WERI-Rb-1 (cell line): ENCODE measurements at places on chromosomes 6 and 20.

- no peak for DNase-seq
Observed at GRCh38 chr6:78701407-78701806, 165.9 kb upstream of the IRAK1BP1 start.

GRCh38 chr6:156826290-156826955 lies 49.2 kb downstream of the ARID1B start:
- no peak for DNase-seq

GRCh38 chr20:13554706-13555105 lies 84.0 kb downstream of the TASP1 start:
- no peak for DNase-seq

DNA sequence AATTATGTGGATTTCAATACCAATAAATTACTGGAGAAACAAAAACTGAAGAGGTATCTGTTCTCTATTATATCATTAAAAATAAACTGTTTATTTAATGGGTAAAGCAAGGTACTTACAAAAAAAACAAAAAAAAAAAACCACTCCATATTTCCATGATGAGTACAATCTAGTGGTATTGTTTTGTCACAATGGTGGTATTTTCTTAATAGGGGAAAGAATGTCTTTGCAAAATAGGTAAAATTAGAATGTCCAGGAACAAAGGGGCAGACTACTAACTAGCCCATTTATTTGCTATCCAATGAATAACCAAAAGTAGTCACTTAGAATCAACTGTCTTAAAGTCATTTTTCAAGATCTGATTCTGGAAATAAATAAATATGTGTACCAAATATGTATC lies 92.0 kb downstream of the ARHGAP18 start:
- no peak for DNase-seq

DNA sequence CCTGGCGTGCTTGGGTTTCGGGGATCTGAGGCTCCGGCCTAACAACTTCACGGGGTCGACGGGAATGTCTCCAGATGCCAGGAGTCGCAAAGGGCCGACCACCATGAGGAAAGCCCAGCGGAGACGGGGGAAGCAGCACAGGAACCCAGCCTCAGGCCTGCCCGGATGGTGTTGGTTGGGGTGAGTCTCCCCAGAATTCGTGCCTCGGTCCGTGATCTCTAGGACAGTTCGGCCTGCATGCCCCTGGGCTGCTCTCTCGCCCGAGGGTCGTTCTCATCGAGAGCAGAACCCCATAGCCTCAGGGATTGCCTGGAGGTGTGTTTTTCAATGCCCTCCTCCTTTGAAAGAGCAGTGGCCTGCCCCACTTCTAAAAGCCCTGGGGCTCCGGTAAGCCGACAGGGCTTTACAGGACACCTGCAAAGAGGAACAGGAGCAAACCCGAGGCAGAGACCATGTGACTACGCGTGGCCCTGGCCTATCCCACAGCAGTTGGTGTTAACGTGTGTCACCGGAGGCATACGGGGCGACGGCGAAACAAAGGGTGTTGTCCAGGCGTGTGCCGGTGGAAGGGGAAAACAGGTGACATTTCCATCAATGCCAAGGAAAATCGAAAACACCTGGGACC lies 973.1 kb upstream of the DEFB115 start:
- DNase-seq = no peak

GRCh38 chr6:14074476-14075094 lies 43.0 kb upstream of the CD83 start:
- DNase-seq = no peak

DNA sequence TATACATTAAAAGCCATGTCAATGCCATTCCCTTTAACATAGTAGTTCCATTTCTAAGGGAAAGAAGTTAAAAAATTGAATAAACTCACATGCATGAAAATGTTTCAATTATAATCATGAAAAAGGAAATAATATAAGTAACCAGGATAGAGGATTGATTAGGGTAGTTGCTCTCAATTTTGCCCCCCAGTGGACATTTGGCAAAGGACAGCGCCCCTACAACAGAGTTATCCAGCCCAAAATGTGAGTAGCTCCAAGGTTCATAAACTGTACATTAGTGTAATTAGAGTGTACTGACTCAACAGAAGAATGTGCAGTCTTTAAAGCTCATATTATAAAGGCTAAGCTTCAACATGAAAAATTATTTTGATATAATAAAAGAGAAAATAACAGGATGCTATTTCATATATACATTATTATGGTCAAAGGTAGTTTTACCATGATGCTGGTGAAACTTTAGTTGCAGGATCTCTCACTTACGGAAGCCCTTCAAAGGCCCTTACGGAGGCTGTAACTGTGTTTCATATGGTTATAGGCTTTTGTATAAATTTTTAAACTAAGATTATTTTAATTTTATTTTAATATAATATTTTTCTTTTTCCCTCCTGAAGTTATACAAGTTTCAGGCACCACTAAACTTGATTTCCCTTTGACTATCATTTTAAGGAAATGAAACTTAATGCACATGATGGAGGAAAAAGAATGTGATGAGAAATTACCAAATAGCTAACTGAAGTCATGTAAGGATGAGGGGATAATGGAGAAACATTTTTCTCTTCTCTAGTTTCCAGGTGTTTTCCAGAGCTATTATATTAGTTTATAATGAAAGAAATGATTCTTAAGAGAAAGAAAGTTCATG lies 403.6 kb downstream of the PLCB1 start:
- DNase-seq = peak; percentile 27

GRCh38 chr20:21981597-21982344 lies 276.3 kb downstream of the PAX1 start:
- no peak for DNase-seq

DNA sequence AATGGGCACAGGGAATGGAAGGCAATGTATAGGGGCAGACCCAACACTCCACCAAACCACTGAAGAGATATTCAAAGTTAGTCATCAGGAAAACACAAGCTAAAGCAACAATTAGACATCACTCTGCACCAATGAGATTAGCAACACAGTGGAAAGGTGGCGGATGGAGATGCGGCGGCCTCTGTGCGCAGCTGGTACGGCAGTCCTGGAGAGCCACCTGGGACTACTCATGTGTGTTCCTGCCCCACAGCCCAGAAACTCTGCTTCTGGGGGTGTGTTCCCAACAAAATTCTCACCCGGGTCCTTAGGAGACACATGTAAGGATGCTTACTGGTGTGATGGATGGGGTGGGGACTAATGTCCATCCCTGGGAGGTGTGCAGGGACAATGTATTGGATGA lies 82.4 kb downstream of the DHX35 start:
- DNase-seq = no peak

DNA sequence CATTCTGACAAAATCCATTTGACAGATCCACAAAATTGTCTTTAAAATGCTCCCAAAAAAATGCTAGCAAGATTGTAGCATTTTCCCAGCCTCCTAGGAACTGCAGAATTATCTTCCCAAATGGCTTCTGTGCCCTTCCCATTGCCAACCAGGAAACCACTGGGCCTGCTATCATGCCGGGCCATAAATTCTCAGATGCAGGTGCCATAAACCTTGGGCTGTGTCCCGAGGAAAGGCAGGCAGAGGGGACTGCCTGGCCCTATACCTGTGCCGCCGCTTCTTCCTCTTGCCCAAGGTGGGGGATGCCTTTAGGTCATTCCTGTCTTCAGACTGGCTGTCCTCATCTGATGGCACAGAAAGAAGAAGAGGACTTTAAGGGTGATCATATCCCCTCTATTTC lies 2.8 kb downstream of the VSX1 start:
- DNase-seq = no peak

DNA sequence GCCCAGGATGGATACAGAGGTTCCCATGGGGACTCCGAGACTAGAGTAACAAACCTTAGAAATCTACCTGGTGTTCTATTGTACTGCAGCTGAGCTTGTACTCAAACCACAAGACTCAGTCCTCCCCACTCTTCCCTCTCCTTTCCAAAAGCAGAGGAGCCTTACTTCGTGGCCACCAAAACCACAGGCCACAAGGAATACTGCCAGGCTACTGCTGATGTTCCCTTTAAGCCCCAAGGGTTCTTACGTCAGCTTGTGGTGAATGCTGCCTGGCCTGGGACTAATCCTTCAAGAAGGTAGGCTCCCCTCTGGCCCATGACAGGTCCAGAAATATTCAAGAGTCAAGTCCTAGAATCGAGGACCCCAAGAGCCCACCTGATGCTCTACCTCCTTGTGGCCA lies 10.5 kb upstream of the DEFB128 start:
- DNase-seq = no peak

- no peak for DNase-seq
Observed at GRCh38 chr6:168575346-168576098, 134.5 kb downstream of the SMOC2 start.

DNA sequence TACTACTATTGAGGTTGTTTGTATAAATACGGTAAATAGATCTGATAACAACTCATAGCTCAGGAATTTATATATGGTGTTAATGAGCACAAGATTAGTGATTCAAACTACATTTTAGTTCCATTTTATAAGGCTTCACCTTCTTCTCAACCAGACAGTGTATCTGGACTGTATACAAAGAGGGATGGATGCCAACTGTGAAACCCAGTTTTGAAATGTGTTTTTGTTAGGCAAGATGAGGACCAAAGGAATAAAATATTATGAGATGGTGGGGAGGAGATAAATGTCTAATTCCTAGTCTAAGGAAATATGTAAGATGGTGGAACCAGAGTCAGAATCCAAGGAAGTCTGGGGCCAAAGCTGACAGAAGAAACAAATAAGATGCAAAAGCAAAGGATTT lies 329.0 kb downstream of the GRIK2 start:
- no peak for DNase-seq

DNA sequence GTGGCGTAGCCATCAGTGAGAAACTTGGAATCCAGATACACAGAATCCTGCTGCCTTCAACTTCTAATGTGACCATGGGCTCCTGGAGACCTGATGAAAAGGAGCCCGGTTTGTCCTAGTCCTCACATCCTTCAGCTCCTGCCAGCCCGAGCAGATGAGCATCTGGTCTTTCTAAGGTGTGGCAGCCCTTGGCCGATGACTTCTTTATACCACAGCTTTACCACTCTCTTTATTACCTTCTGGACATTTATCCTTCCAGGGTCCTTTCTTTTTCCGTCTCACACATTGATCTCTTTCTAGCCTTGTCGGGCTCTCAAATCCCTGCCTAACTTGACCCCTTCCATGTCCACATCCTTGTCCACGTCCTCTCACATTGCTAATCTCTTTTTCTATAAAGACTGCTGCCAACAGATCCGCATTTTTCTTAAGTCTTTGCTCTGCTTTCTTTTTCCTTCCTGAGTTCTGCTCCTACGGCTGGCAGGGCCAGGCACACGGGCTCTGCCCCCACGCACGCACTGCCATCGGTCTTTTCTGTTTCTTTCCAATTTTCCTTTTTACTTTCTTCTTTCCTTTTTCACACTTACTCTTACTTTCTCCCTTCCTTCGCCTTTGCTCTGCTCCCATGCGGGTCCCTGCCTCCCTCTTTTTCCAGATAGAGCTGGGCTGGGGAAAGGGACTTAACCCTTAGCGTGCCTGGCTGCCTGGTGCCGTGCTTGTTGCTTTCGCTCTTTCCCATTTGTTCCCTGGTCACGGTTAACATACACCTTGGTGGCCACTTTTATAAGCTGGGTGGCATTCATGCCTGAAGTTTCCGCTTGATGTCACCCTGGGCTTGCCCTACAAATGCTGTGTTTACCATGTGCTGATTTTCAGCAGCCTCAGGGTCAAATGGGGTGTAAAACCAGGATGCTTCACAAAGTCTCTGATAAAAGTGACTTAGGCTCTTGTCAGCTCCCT lies 9.4 kb upstream of the GMPR start:
- DNase-seq = peak; percentile 63

- no peak for DNase-seq
Observed at GRCh38 chr20:57801581-57801980, 91.8 kb upstream of the PMEPA1 start.

GRCh38 chr6:21885532-21886114 lies 292.1 kb downstream of the SOX4 start:
- DNase-seq = peak; percentile 98

- DNase-seq = no peak
Observed at GRCh38 chr6:145885431-145885830, 70.8 kb upstream of the FBXO30 start.

GRCh38 chr6:80215063-80215462 lies 108.6 kb downstream of the BCKDHB start:
- no peak for DNase-seq

GRCh38 chr20:63885264-63886053 lies 9.5 kb upstream of the DNAJC5 start:
- DNase-seq = no peak

- DNase-seq = no peak
Observed at GRCh38 chr20:11432407-11432806, 485.3 kb upstream of the BTBD3 start.

DNA sequence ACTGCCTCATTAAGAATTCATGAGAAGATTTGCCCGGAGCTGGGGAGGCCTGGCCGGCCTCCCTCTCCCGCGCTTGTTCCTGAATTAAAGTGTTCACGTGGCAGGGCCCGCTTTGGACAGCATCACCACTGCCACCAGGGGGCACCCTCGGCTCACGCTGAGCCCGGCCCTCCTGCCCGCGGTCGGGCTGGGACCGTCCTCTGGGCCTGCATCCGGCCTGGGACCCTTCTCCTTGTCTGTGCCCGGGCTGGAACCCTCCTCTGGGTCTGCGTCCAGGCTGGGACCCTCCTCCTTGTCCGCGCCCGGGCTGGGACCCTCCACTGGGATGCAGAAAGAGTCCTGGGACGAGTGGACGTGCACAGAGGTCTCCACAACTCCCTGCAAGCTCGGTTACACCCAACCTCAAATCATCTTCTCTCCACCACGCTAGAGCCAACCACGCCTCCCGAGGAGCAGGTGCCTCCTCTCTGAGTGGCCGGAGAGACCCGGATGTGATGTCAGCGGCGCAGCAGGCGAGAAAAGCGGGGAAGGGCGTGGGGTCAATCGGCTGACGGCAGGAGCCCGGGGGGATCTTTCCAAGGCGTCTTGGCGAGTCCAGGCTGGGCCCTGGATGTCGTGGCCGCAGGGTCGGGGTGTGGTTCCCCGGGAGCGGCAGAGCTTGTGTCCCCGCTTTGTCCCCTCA lies 50.9 kb upstream of the DACT2 start:
- DNase-seq = peak; percentile 87

- DNase-seq = no peak
Observed at GRCh38 chr6:4413073-4413472, 277.7 kb upstream of the ECI2 start.

GRCh38 chr20:44910690-44911262 lies 916 bp downstream of the PABPC1L start:
- no peak for DNase-seq

DNA sequence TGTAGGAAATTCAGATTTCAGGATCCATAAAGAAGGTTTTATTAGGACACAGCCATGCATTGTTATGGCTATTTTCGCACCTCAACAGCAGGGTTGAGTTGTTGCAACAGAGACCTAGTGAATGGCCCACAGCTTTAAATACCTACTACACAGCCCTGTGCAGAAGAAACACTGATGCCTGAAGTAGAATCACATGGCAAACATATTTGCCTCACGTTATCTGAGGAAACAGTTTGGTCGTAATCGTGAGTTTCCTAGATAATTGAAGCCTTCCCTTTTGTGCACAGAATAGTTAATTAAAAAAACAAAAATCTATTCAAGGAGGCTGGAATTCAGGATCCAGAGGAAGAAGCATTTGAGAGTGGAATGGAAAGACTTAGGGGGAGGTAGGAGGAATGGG lies 55.1 kb downstream of the GCNT2 start:
- DNase-seq = no peak

GRCh38 chr6:149057464-149057840 lies 260.1 kb upstream of the TAB2 start:
- DNase-seq = no peak
